ENCODE measurements at places on chromosomes 6 and 20.
A peak's percentile ranks its signal among the peaks of the same experiment; 100 is the strongest.

GRCh38 chr6:6758915-6759654 lies 170.6 kb downstream of the LY86 start:
- DNase-seq: peak; percentile 33

DNA sequence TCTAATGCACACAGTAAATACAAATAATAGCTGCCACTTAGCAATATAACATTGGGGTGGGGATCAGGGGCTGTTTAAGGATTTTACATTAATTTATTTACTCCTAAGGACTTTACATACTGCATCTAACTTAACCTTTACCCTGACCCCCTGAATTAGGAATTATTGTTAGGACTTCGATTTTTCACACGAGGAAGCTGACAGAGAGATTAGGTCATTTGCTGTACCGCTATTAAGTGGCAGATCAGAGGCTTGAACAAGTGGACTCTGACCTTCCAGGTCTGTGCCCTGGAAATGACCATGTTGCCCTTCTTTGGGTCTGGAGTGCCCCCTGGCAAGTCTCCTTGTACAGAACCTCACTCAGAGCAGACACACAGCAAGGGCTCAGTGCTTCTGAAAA lies 5.2 kb upstream of the ELMO2 start:
- DNase-seq: no peak

DNA sequence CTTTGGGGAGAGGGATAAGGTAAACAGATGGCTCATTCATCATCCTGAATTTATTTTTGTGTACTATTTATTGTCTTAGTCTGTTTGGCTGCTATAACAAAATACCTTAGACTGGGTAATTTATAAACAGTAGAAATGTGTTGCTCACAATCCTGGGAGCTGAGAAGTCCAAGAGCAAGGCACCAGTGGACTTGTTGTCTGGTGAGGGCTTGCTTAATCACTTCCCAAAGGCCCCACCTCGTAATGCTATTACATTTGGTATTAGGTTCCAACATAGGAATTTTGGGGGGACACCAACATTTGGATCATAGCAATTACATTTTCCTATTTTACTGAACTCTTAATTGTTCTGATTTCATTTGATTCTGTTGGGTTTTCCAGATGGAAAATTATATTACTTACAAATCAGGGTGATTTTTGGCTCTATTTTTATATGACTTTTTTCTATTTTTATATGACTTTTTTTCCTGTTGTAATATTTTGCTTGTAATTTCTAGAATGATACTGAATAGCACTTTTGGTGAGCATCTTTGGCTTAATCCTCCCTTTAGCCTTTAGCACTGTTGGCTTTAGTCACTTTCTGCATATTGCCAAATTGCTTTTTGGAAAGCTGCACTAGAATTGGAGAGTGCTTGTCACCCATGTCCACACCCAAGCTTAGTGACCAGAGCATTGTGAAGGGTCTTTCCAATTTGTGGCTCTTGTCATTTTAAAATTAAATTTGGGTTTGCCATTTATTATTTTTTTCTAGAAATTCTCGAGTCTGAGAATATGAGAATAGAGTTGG lies 43.7 kb upstream of the TULP4 start:
- no peak for DNase-seq

DNA sequence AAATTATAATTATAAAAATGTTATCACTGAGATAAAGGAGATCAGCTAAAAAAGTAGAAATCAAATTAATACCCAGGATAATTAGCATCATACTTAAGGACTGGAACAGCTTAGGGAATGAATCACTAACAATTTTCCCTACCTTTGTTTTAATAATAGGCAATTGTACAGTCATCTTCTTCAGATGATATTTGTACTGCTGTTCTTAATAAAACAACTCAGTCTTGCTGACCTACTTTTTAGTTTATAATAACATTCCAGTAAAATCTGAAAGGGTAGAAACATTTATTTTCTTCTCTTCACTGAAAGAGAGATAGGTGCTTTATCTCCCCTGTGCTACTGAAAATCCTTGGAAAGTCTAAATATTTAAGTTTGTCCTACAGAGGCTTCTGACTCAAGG lies 271.2 kb upstream of the THEMIS start:
- no peak for DNase-seq

GRCh38 chr6:45421709-45422502 lies 44.2 kb upstream of the SUPT3H start:
- DNase-seq: peak; percentile 46

DNA sequence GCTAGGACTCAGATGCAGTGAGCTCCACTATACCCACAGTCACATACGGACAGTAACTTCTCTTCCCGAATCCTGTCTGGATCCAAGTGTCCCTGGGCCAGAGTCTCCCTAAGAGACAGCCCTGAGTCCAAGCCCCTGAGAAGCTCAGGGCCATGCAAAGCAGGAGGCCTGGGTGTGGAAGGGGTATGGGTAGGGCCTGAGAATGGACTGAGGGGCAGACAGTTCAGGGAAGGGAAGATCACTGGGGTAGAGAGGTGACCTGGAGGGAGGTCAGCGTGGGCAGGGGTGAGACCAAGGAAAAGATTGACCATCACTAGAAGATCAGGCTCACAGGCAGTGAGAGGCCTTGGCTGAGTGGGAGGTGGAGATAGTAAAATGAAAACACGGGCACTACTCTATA lies 8.8 kb downstream of the RPS6KA2 start:
- no peak for DNase-seq

DNA sequence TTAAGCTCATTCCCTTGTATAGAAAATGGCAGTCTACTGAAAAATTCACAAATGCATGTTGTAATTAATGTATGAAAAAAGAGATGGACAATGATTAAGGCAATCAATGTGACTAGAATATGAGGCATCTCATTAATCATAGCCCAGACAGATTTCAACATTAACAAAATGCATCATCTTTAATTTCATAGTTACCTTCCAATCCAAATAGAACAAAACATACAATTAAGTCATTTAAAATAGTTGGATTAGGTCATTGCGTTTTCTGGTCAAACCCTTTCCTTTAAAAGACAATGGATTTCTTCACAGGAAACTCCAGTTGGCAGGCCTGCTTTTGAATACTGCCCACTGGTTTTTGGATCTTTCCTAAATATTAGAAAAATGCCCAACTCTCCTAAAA lies 203.9 kb downstream of the HAO1 start:
- DNase-seq: no peak

- DNase-seq: no peak
These were observed 4.9 kb downstream of the TGM2 start for GRCh38 chr20:38159957-38160756.

GRCh38 chr6:122033564-122034181 lies 365.8 kb upstream of the HSF2 start:
- DNase-seq: peak; percentile 18

Measured in CD4-positive, alpha-beta T cell treated with Interleukin-21 for 1 hour (primary cell).